CD4-positive, alpha-beta T cell treated with Interleukin-4 for 1 hour (primary cell): ENCODE measurements at places on chromosomes 5 and 9.

DNA sequence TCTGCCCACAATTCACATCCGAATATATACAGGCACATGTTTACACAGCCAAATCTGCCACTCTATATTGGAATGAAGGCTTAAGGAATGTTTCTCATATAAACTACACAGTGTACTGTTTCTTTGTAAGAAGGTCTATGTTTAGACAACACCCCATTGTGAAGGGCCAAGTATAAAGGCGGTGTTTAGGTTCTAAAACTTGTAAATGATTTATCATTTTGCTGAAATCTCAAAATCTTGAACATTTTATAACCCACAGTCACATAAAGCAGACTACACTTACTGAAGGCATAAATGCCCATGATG lies 94.0 kb downstream of the ZNF608 start:
- DNase-seq = no peak

DNA sequence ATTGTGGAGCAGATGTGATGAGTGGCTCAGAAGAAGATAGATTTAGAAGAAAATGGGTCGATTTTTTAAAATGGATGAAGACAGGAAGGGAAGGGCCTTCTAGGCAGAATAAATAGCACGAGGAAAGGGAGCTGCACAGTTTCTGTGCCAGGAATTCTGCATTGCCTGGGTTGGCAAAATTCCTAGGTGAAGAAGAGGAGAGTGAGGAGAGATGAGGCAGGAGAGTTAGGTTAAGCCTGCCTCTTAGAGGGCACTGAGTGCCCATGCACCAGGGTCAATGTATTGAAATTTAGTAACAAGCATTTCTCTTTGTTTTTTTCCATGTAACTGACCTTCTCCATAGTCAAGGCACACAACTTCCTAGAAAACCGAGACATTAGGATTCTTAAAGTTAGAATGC lies 159.5 kb downstream of the YTHDC2 start:
- DNase-seq = no peak

DNA sequence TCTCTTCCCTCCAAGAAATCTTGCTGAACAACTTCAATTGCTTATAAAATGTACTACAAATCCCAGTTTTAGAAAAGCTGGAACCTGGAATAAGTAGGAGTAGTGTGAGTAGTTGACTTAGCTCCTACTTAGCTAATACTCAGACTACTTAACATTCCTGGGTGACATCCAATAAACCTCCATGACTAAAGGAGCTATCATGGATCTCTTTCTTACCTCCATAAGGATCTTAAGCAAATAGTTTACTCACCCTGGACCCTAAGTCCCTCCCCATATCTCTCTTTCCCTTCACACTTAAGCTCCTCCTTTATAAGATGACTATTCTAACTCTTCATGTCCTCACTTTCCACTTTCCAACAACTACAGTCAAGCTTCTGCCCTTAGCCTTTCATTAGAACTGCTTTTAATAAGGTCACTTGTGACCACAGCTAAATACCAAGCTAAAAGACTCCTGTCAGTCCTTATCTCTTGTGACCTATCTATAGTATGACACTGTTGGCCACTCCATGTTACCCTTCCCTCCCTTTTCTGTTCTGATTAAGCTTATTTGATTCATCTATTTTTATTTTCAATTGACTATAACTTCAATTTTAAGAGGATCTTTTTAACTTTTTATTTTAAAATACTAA lies 194.9 kb downstream of the RFX3 start:
- no peak for DNase-seq

DNA sequence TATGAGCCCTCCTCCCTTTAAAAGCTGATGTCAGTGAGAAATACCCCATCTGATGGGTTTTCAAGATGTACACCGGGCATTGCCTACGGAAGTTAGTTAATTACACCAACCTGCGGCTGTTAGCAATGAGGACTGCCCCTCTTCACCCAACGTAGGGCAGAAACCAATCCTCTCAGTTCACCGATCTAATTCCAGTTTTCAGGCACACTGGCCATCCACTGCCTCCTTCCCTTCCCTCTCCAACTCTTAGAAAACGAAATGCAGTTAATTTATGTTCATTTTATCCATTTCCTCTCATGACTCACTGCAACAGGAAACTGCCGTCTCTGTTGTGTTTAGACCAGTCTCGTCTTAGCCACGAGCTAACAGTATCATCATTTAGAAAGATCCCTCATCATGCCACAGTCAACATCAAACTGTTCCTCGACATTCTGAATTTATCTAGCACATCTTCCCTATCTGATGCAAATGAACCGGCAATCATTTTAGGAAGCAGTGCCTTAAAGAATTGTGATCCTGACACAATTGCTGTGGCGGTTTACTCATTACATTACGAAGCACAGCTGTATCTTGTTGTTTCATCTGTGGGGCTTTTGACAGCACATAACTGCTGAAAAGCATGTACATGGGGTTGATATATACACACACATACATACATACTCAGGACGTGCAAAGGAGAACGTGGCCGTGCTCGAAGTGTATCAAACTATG lies 168.6 kb downstream of the EFNA5 start:
- DNase-seq = no peak

- DNase-seq = no peak
These were observed 14.4 kb downstream of the SIT1 start for GRCh38 chr9:35636135-35636876.

DNA sequence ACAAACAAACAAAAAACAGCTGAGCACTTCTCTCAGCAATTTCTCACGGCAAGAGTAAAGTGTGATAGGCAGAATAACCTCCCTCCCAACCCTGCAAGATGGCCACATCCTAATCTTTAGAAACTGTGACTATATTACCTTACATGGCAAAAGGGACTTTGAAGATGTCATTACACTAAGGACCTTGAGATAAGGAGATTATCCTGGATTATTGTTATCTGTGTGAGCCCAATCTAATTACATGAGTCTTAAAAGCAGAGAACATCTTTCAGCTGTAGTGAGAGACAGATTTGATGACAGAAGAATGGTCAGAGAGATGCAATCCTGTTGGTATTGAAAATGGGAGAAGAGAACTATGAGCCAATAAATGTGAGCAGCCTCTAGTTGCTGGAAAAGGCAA lies 347.9 kb downstream of the CDH9 start:
- DNase-seq = no peak

GRCh38 chr5:179869101-179869500 lies 10.5 kb upstream of the MRNIP start:
- no peak for DNase-seq

DNA sequence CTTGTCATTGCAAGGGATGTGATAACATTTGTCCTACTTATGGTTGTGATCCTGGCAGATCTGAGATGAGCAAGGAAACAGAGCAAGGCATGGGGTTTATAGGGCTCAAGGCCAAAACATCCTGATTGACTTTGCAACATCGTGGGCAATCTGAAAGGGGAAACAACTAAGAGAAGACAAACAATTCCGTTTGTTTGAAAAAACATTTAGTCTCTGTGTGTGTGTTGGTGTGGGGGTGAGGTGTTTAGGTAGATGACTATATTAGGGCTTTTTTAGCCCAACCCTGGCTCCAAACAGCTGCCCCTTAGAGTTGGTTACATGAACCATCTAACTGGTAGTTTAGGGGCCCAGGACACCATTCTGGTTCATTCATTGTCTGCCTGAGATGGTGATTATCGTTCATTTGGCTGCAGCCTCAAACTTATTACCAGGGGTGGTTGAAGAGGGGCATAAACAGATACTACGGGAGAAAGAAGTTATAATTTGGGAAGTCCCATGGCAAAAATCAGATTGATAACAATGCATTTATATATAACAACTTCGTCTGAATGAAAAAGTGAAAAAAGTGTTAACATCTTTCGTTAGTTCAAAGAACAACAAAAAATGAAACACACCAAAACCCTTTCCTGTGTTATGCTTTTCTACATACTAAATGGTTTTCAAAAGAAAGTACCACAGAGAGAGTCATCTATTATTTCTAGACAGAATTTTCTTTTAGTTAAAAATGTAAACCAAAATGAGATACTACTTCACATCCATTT lies 5.7 kb downstream of the FYB1 start:
- DNase-seq = no peak

DNA sequence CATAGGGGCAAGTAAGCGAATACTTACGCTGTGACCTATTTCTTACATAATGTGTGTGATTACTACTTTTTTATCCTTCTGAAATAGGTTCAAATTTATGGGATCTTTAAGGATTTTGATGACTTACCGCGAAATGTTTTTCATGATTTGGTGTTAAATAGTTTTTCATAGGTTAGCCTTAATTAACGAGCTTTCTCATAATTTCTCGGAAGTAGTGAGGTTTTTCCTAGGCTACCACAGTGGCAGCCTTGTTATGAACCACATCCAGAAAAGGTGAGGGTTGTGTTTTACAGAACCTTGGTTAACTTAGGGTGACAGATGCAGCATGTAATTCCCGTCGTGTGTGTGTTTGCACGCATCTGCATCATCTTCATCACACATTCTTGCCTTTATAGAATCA lies 1.3 kb downstream of the SH3GL2 start:
- no peak for DNase-seq

GRCh38 chr5:73826301-73827105 lies 200.5 kb downstream of the ARHGEF28 start:
- no peak for DNase-seq

- DNase-seq = no peak
These were observed 185.5 kb downstream of the SMC2 start for GRCh38 chr9:104279535-104280177.

DNA sequence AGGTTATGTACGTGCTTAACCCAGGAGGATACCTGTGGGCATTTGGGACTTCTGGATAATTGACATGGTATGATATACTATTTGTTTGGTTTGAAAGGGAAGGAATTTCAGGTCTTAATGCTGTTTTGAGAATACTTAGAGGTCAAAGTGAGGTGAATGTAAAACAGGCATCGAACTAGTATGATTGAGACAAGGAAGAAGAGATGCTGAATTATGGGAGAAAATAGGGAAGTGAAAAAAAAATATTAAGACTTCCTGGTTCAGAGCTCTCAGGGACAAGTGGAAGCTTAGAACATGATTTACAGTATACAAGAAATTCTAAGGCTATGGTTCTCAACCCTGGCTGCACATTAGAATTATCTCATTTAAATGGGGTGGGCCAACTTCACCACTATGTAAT lies 115.3 kb downstream of the CD180 start:
- DNase-seq = no peak

DNA sequence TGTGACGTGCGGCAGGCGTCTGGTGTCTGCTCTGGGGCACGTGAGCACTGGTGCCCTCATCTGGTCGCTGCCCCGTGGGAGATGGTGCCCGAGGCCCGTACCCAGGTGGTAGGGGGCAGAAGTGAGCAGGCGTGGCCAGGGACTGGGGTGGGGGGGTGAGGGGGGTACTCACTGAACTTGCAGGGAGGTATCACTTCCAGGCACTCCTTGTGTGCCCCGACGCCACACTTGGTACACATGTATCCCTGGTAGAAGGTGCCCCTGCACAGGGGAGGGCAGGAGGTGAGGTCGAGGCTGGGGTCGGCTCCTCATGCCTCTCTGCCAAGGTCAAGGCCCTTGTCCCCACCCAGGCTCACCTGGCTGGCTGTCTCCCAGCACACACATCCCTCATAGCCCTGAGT lies 45.2 kb upstream of the SARDH start:
- no peak for DNase-seq

DNA sequence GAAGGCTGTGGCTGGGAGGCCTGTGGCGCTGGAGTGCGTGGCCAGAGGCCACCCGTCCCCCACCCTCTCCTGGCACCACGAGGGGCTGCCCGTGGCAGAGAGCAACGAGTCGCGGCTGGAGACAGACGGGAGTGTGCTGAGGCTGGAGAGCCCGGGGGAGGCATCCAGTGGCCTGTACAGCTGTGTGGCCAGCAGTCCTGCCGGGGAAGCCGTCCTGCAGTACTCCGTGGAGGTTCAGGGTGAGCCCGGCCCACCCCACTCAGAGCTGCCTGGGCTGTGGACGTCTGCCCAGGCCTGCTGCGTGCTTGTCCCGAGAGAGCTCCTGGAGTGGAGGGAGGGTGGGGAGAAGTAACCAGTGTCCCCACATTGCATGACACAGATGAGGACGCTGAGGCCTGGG lies 89.2 kb downstream of the HMCN2 start:
- no peak for DNase-seq

- DNase-seq = no peak
These were observed 632.5 kb downstream of the SLCO4C1 start for GRCh38 chr5:101663543-101663942.

DNA sequence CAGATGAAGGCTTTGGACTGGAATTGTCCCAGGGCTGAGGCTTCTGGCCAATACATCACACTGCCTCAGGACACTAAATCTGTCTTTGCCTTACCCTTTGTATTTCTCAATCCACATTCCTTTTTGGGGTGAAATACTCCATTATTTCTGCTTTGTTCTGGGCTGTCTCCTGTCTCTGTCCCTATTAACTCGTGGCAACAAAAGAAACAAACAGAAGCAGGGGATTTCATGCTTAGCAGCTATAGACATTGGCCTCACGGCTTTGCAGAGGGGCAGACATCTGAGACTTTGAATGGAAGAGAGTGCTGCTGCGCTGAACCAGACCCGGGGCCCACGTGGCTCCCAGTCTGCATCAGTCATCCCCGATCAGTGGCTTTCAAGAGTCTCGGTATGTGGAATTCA lies 129.7 kb downstream of the ARL15 start:
- no peak for DNase-seq

DNA sequence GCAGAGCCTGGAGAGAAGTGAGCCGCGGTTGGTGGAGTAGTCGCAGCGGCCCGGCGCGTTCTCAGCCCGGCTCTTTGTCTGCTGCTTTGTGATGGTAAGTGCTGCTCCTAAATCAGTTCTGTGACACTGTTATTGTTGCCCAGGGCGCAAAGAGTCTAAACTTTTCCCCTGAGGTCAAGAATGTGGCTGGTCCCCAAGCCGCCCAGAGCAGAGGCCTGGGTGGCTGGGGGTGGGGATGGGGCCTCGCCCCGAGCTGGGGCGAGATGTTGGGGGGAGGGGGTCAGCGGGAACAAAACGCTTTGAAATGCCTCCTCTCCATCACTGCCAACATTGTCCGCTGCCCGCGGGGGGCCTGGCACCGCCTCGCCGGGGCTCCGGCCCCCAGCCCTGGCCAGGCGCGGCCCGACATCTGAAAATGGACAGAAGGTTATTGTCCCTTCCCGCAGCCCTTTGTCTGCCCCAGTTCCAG lies 11.7 kb upstream of the CERCAM start:
- DNase-seq = no peak
